ENCODE measurements at places on chromosomes 1 and 21. TPM values are rescaled to one million over a fixed set of nuclear protein-coding genes. Genes with fewer than 3 reads are reported as not detected.

DNA sequence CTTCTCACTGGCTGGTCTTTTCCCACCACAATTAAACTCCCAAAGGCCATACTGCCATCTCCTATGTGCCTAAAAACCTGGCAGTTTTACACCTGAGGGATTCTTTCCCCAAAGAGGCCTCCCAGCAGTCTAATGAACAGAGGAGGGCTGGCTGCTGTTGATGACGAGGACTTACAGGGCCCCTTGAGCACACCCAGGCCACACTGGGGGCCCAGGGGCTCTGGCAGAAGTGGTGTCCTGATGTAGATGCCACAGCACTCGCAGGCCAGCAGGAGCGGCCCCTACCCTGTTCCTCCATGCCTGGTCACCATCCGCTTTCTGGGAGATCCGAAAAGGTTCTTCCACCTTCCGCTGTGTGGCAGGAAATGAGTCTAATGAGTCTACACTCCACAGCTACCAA is 24.2 kb downstream of the POFUT2 start:
- no peak for DNase-seq

GRCh38 chr21:18499761-18500376 is 96.3 kb upstream of the TMPRSS15 start:
- peak; percentile 23 for DNase-seq

The CELF3 gene
- not detected for total RNA-seq

DNA sequence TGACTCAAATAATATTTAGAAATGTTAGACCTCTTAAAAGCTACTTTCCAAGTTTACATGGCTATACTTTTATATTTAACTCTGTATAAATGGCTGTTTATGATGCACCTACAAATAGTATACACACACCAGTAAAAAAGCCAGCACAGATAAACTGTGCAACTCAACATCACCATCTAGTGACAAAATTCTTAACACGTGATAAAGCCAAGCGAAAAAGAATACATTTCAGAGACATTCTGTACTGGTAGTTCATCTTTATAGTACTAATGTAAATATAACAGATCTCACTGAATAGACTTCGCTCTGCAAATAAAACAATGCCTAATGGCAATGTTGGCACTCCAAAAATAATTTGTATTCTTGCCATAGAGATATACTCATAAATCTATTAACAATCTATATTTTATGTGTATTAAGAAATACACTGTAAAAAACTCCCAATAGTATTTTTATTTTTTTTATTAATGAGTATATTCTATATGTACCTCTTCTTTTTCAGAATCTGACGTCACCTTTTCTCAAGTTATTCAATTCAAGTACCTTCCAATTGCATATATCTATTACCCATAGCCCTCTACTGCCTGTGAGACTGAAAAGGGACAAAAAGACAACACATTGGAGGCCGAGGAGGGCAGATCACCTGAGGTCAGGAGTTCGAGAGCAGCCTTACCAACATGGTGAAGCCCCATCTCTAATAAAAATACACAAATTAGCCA is 100.2 kb downstream of the DPYD start:
- no peak for DNase-seq

GRCh38 chr1:96464066-96464465 is 257.5 kb upstream of the PTBP2 start:
- DNase-seq: no peak

DNA sequence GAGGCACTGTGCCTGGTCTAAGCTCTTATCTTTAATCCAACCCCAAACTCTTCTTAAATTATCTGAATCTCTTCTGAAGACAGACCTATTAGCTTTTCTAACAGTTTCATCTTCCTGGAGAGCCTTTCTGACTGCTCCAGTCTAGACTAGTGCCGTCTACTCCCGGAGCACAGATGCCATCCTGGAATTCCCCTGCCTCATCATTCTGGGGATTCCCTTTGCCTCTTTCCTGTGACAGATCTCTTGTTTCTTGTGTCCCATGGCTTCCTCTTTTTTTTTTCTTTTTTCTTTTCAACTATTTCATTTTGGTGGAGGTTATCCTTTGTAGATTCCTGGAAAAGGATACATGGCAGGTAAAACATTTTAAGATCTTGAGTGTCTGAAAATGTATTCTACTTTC is 11.7 kb downstream of the SEMA4A start:
- no peak for DNase-seq

The RER1 gene
- 59.4 TPM for total RNA-seq

DNA sequence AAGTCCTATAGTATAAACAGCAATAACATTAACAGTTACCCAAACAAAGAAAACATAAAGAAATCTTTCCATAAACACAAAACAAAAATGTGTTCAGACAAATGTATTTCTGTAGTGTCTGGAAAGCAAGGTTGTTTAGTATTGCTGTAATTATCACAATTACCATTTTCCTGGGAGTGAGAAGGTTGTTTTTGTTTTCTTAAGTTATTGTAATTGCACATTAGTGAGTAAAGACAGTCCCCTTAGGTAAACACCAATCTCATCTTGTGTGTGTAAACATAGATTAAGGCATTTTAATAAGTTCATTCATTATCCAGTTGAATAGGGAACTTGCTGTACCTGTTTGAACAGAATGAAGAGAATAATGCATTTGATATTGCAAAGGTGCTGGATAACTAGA is 356.9 kb upstream of the ADGRL4 start:
- no peak for DNase-seq

- DNase-seq: no peak
Observed at GRCh38 chr1:91699339-91699974, 186.5 kb downstream of the TGFBR3 start.

DNA sequence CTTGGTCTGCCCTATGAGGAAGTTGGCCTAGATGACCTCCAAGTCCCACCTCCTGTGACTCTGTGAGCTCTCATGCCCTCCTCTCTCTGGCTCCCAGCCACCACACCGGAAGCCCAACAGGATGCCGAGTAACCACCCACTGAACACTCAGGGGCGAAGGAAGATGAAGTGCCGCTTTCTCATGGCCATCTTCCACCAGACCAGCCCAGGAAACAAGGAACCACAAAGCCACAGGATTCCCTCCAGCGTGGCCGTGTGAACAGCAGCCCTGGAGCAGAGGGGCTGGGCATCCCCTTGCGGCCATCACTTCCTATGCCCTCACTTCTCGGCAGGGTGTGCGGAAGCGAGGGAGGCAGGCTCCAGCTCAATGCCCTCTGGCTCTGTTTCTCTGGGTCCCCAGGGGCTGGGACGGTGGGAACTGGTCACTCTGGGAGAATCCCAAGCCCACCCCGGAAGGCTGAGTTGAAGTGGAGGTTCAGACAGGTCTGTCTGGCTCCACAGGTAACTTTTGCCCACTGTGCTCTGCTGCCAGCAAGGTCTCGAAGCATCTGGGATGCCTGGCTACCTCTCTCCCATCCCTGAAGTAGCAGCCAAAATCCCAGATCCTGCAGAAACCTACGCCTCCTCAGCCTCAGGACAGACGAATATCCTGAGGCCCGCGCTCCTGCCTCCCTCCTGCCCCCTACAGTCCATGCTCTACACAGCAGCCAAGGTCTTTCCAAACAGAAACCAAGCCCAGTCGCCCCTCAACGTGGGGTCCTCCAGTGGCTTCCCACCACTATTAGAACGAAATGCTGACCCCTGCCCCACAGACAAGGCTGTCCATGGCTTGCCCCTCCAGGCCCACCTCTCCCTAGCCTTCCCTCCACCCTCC is 44.2 kb upstream of the ECE1 start:
- no peak for DNase-seq

- no peak for DNase-seq
Observed at GRCh38 chr21:31862078-31862477, 10.7 kb upstream of the HUNK start.

The HEYL gene
- total RNA-seq: 3.3 TPM

The LYSMD1 gene
- total RNA-seq: 4.1 TPM

GRCh38 chr1:2135441-2135841 is 59.1 kb downstream of the FAAP20 start:
- no peak for DNase-seq

DNA sequence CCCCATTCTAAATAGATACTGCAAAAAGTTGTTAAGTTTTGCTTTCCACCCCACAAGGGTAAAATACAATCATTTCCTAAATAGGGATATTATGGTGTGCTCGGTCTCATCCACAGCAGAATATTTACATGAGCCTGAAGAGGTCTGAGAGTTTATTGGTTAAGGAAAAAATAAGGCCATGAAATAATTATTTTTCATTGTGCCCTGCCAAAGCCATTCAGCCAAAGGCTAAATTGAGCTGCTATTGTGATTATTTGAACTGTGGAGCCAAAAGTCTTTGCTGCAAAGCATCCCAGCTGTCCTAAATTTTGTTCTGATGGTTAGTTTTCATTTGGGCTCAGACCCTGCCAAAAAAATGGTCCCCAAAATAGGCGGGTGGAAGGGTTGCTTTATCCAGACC is 298.7 kb upstream of the ESRRG start:
- DNase-seq: no peak

- DNase-seq: peak; percentile 55
Observed at GRCh38 chr21:21200103-21200938, 202.1 kb downstream of the NCAM2 start.

The OR10T2 gene
- total RNA-seq: not detected

The ERG gene
- 63.7 TPM for total RNA-seq

The FAM43B gene
- 0.48 TPM for total RNA-seq

DNA sequence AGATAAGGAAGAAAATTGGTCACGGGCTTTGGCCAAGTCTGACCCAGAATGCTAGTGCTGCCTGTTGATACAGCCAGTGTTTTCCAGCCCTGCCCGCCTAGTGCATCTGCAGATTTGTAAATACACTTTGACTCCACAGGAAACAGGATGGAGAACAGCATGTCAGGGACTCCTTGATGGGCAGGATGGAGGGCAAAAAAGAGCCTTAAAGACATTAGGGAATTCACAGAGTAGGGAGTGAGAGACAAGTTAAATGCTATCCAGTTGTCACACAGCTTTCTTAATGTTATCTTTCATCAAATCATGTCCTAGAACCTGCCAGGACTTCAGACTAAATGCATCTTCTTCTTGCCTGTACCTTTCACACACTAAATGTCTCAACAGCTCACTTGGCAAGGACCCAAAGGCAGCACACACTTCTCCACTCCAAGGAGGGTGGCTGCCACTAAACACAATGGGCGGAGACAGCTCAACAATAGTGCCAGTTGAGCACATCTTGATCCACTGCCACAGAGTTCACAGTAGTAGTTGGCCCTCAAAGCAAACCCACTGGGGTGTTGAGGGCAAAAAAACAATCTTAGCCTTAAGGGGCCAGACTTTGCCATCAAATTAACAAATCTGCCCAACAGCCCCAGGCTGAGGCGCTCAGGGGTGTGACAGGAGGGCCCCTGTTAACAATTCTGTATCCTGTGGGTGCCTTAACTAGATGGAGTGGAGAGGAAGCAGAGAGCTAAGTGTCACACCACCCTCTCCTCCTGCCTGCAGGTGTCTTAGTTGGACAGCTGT is 2.7 kb downstream of the HIVEP3 start:
- no peak for DNase-seq

- no peak for DNase-seq
Observed at GRCh38 chr1:30466026-30466425, 257.4 kb downstream of the MATN1 start.

- no peak for DNase-seq
Observed at GRCh38 chr21:42724226-42724920, 71.0 kb downstream of the PDE9A start.

DNA sequence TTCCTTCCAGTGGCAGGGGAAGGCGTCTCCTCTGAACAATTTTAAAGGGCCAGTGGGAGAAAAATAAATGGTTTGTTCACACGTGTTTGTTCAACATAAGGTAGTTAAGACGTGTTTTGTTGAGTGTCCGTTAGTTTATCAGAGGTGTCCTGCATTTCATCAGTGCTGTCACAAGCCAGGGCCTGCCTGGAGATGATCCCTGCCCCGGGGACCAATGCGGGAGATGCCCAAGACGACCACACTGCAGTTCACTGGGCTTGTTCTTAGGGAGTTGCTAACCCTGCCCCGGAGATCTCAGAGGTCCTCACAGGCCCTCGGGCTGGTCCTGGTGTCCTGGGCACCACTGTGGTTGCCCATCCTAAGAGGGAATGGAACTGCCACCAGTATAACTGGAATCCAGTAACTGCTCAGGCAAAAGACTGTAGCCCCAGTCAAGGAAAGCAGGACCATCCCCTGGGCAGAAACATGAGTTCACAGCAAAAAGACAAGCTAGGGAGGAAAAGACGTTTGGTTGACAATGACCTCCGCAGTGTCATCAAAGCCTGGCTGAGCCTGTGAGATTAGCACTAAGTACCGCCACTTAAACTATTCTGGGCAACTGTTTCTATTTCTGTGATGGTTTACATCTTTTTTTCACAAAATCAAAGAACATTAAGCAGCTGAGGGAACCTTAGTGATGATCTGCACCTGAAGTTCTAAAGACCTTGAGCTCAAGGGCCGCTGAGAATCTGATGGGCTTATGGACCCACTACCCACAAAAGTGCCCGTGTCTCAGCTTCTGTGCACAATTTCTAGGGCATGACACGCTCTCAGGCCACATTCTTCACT is 44.9 kb upstream of the LIN9 start:
- DNase-seq: no peak

DNA sequence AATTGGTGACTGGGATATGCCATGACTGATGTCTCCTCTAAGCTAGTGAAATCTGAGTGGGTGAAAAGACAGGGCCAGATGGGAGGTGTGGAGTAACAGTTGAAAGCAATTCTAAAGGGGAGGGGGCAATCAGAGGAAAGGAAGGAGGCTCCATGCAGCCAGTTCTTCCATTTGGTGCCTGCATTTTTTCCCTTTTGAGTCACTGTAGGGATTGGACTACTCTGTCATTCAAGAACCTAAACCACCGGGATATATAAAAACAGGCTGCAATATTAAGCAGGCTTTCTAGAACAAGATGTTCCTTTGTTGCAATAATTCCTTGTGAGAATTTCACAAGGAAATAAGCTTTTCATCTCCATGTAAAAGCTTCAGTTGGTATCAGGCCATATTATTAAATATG is 18.3 kb downstream of the CLIC6 start:
- DNase-seq: no peak

GRCh38 chr1:233620065-233620464 is 6.2 kb downstream of the KCNK1 start:
- DNase-seq: no peak

The PRKAB2 gene
- total RNA-seq: 14.0 TPM

- DNase-seq: no peak
Observed at GRCh38 chr1:222631611-222632208, 13.8 kb downstream of the MIA3 start.

The DAB1 gene
- 0.84 TPM for total RNA-seq

The RAB25 gene
- total RNA-seq: not detected

GRCh38 chr1:162530307-162530987 is 31.1 kb upstream of the UAP1 start:
- DNase-seq: no peak

The ATG4C gene
- total RNA-seq: 10.1 TPM

The RGS16 gene
- total RNA-seq: 5.5 TPM

DNA sequence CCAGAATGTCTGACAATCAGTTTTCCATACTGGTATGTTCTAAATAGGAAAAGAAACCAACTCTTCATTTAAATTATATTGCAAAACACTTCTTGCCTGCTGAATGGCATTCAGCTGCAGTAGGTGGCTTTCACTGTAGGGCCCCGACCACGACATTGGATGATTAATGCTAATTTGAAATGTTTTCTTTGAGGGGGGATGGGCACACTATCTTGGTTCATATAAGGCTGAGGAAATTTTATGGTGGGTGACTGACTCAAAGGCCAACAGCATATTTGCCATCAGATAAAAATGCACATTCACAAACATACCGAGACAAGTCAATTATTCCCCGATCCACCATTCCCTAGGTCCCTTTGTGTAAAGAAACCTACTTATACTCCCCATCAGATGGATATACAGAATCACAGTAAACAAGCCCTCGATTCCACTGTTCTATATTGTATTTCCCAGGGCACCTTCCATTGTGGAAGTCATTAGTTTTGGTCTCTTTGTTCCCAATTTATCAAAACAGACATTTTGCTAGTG is 464.2 kb upstream of the DAB1 start:
- DNase-seq: no peak

GRCh38 chr21:34974162-34974981 is 74.7 kb downstream of the RUNX1 start:
- no peak for DNase-seq
